NCI-H187 treated with DMSO at 0.1 percent for 48 hours (cell line): ENCODE measurements at places on chromosomes 1 and 21.

DNA sequence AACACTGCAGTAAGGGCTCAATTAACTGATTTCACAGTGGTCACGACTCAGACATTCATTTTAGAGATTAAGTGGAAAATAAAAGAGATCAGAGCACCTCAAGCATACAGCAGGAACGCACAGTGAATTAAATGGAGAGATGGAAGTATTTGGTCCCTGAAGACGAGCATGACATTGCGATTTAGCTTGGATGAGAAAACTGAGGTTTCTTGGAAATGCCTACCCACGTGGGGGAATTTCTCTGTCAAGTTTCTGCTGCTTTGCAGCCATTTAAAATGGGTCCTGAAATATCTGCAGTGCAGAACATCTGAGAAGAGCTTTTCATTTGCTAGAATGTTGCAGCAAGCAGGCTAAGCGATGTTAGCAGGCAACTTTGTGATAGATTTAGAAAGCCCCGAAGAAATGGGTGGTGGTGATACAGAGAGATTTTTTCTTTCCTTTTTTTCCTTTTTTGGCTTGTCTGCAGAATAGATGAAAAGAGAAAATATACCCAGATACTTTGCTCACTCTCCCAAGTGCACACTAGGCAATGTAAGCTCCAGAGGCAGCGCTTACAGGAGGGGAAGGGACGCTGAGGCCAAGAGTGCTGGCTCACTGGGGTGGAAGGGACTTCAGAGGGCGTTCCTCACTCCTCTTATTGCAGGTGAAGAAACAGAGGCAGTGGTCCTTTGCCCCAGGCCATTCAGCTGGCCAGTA lies 258.0 kb downstream of the KCNJ6 start:
- no peak for DNase-seq

GRCh38 chr1:77026135-77026534 lies 158.9 kb downstream of the ST6GALNAC5 start:
- no peak for DNase-seq

DNA sequence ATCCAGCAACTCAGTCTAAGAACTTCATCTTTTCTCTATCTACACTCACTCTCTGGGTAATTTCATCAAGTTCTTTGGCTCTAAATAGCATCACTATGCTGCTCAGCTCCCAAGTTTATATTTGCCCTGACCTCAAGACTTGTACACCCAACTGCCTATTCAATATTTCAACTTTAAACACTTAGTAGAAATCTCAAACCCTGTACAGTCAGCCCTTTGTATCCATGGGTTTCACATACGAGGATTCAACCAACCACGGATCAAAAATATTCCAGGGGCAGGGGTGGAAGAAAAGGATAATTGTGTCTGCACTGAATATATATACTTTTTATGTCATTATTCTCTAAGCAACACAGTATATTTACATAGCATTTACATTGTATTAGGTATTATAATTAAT lies 13.9 kb downstream of the ASH1L start:
- DNase-seq, result no peak

GRCh38 chr1:69258842-69259241 lies 308.9 kb upstream of the LRRC7 start:
- no peak for DNase-seq

- DNase-seq, result no peak
Observed at GRCh38 chr1:80827666-80828065, 973.1 kb upstream of the ADGRL2 start.

DNA sequence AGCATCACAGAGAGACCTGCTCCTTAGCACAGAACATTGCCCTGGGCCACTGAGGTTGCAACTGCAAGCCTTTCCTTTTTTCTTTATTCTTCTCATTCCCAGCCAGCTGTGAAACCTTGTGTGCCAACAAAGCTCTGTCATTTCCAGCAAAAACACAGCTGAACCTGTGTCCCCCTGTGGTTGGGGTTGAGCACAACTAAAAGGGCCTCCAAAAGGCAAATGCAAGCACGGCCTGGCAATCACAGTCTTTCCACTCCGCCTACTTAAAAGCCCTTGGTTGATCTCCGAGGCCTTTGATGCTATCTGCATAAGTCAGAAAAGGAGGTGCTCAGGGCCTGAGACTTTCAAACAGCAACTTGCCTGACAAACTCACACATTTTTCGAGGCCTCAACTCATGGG lies 32.7 kb downstream of the SUSD4 start:
- no peak for DNase-seq

- DNase-seq, result no peak
Observed at GRCh38 chr1:182332261-182333060, 59.1 kb downstream of the GLUL start.

DNA sequence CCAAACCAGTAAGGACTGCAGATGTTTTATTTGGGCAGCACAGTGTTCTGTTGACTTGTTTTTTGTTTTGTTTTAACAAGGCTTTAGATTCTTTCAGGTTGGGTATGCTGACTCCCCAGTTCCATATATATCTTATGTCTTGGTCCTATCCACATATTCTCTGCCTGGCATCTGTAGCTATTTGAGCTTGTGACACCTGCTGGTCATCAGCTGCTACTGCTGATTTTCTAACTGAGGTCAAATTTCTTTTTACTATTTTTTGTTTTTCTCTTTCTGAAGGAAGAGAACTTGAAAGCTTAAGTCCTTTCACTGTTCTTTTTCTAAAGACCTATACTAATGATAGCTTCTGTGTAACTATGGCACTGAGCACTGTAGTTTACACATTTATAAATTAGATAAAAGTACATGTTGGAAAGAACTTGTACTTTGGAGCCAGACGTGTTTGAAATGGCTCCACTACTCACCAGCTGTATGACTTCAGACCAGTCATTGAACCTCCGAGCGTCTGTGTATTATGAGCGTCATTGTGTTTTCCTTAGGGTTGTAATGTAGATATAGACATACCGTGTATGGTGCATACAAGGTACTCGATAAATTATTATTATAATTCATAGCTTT lies 109.4 kb downstream of the NRDC start:
- DNase-seq, result peak; percentile 4

DNA sequence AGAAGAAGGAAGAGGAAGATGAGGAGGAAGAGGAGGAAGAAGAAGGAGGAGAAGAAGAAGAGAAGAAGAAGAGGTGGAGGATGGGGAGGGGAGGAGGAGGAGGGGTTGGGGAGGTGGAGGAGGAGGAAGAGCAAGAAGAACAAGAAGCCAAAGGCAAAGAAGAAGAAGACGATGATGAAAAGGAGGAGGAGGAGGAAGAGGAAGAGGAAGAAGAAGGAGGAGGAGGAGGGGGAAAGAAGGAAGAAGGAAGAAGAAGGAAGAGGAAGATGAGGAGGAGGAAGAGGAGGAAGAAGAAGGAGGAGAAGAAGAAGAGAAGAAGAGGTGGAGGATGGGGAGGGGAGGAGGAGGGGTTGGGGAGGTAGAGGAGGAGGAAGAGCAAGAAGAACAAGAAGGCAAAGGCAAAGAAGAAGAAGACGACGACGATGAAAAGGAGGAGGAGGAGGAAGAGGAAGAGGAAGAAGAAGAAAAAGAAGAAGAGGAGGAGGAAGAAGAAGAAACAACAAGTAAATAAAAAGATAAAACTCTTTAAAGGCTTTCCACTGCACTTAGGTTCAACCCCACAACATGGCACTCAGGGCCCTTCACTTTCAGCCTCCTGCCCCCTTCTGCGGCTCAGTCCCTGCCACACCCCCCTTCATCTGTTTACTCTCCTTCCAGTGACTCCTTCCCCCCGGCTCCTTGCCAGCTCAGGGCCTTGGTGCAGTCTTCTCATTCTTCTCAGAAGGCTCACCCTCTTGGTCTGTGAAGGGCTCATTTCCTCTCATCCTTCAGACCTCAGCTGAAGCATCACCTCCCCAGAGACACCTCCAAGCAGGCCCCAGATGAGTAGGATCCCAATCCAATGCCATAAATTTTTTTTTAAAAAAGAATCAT lies 114.0 kb downstream of the KCNN3 start:
- no peak for DNase-seq

DNA sequence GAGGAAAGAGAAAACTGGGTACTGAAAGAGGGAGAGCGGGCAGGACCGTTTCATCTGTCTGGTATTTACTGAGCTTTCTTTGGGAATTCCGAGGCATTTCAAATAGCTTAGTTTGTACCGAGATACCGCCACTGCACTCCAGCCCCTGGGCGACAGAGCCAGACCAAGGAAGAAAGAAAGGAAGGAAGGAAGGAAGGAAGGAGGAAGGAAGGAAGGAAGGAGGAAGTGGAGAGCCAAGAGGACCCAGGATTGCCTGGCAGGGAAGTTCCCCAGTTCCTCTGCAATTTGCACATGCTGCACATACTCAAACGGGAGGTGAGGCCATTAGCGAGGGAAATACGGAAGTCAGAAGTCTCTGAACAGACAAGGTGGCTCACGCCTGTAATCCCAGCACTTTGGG lies 961 bp upstream of the FUCA1 start:
- no peak for DNase-seq

GRCh38 chr1:116150368-116150767 lies 39.2 kb downstream of the MAB21L3 start:
- DNase-seq, result no peak

DNA sequence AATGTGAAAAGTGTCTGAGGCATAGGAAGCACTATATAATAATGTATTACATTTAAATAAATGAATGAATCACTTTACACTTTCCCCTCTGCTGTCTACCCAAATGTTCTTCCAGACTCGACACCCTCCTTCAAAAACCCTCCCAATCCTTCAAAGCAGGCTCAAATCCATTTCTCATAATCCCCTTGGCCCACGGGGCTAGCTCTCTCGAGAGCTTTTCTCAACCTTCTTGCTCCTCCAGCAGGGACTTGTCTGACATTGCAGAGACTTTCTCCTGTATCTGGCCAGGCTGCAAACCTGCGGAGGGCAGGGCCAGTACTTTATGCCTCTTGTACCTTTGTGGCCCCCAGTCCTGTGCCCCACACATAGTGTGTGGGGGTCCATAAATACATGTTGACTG lies 14.1 kb upstream of the CNTN2 start:
- DNase-seq, result no peak

- DNase-seq, result no peak
Observed at GRCh38 chr21:43752758-43753438, 23.2 kb downstream of the CSTB start.

DNA sequence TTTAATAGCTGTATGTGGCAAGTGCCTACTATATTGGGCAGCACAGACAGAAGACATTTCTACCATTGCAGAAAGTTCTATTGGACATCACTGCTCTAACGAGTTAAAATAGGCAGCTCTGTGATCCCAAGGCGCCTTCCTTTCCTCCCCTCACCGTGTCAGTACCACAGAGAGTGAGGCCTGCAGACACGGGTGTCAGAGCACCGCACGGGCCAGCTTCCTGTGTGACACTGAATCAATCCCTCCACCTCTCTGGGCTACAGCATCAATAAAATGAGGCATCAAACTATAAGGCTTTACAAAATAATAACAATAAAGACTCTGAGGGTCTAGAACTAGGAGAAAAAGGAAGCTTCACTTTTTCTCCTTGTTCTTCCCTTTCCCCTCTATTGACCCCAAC lies 246.7 kb downstream of the FOXD2 start:
- no peak for DNase-seq

- DNase-seq, result no peak
Observed at GRCh38 chr1:202952818-202953217, 5.3 kb downstream of the ADIPOR1 start.

DNA sequence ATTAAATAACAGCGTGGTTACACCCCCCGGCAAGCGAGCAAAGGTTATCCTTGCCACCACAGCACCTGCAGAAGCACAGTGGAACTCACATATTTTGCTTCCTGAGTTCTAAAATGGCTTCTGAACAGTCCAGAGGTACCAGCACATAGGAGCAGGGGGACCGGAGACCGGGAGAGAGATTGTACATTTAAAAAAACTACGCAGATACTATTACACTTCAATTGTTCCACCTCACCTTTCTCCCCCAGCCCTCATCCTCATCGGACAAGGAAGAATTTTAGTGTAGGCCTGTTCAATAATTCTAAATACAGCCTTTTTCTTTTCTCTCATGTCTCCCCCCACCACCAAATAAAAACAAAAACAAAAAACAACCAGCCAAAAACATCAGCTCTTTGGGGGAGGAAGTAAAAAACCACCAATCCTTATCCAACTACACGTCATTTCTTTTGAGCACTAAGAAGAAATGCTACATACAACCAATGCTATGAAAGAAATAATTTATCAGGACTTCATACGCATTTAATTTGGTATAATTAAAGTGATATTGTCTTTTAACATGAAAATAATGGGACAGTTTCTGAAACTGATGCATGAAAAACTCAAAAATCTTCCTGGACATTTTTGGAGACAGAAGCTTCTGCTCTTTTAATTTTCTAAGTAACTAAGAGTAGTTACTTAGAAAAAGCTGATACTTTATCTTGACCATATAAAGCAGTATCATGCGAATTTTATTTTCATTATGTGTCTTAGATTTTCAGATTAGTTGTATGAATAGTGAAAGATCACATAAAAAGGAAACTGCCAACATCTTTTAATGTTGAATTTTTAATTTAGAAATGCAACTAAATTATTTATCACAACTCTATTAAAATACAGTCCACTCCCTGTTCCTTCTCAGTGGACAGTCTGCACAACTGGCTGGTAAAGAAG lies 9.1 kb downstream of the CDKN2C start:
- no peak for DNase-seq

- DNase-seq, result peak; percentile 30
Observed at GRCh38 chr21:42091899-42092508, 20.9 kb downstream of the UMODL1 start.

- DNase-seq, result no peak
Observed at GRCh38 chr21:41816583-41817165, 49.8 kb upstream of the RIPK4 start.

GRCh38 chr1:156114919-156115513 lies 505 bp downstream of the LMNA start:
- DNase-seq, result no peak
